HT1080 (cell line): ENCODE measurements at places on chromosomes 6 and 20.

DNA sequence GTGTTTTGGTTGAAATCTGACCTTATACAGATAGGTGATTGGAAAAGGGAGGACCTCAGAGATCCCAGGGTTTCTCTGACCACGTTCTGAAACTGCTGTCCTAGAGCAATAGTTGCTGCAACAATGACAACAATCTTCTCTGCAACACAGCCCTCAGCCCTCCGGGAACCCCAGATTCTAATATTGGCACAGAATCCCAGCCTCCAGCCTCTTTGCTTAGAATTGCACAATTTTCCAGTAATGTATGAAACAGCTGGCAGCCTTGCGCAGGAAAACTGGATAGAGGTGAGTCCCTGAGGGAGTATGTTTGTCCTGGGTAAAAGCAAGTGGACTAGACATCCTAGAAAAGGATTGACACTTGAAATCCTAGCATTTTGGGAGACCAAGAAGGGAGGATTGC, 30.4 kb upstream of the PNRC1 start:
- no peak for DNase-seq

- no peak for DNase-seq
Observed at GRCh38 chr6:17064975-17065374, 36.9 kb upstream of the STMND1 start.

DNA sequence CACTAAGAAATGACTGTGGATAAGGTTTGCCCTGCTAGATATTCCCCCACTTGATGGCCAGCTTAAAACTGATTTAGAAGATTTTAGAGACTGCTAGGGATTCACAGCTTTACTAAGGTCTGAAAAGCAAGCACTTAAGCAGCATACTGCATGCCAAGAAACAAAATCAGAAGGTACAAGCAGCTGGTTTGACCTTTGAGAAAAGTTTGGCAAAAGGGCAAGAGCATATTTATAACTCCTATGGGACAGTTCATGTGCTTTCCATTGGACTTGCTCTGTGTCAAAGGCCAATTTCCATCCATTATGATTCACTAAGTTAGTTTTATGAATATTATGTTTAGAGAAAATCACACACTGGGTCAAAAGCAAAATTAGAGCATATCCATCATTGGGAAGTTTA, 402.8 kb downstream of the PKHD1 start:
- DNase-seq, result no peak

DNA sequence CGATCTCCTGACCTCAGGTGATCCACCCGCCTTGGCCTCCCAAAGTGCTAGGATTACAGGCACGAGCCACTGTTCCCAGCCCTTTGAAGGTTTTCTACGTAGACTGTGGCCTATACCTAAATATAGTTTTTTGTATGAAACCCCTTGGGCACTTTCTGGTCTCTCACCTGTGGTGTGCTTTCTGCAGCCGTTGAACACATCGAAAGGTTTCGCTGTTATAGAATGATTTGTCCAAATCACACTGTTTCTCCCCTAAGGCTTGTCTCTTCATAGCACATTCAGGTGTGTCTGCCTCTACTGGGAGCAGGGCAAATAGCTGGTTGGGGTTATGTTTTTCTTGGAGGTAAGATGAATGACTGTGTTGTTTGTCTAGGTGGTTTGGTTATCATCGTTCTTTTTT, 597.9 kb downstream of the RNF144B start:
- no peak for DNase-seq

DNA sequence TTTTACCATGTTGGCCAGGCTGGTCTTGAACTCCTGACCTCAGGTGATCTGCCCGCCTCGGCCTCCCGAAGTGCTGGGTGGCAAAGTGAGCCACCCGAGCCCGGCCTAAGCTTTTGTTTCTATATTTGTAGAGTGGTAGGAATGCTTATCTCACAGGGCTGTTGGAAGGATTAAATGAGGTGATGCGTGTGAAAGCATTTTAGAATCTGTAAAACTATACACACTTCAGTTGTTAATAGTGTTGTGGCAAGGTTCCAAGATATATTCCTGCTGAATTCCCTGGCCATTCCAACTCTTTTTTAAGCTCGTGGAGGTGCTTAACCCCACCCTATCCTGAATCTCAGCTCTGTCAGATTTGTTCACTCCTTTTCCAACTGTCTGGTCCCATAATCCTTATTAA, 89.9 kb upstream of the AKIRIN2 start:
- DNase-seq, result no peak

- DNase-seq, result no peak
Observed at GRCh38 chr6:149963212-149963461, 606 bp upstream of the ULBP1 start.

DNA sequence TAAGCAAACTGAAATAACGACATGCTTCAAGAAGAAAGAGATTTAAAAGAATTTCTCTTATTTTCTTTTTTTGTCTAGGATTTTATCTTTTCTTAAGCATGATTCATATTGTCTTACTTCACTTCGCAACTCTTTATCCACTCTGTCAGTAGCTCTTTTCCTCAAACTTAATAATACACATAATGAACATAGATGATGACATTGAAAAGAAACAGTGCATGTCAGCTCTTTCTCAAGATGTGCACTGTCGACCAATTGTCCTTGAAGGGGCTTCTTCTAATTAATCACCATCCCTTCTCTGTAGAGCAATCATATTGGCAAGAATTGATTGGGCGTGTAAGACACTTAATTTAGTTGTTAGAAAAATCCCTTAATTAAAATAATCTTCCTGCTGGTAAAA, 356.5 kb downstream of the EYS start:
- DNase-seq, result no peak

DNA sequence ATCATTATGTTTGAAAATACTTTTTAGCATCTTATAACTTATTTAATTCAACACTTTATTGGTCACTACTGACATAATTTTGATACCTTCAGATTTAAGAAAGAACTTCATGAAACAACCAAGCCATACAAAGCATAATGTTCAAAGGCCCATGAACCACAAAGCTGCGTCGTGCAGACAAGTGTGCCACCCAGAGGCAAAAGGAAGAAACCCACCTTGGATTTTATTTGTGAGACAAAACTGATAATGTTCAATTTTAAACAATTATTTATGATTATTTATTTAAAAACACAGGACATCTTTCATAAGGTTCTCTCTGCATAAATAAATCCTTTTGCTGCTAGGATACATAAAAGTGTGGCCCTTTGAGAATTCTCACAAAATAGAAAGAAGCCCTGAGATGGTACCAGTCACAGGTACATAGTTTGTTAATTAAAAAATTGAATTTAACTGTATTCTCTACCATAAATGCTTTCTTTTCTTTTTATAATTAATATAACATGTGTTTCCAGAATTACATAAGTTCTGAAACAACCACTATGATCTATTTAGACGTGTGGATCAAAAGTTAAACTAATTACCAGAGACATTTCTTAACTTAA, 143.7 kb downstream of the RALGAPA2 start:
- no peak for DNase-seq

GRCh38 chr20:1965520-1966351, 28.1 kb downstream of the PDYN start:
- DNase-seq, result peak; percentile 49

DNA sequence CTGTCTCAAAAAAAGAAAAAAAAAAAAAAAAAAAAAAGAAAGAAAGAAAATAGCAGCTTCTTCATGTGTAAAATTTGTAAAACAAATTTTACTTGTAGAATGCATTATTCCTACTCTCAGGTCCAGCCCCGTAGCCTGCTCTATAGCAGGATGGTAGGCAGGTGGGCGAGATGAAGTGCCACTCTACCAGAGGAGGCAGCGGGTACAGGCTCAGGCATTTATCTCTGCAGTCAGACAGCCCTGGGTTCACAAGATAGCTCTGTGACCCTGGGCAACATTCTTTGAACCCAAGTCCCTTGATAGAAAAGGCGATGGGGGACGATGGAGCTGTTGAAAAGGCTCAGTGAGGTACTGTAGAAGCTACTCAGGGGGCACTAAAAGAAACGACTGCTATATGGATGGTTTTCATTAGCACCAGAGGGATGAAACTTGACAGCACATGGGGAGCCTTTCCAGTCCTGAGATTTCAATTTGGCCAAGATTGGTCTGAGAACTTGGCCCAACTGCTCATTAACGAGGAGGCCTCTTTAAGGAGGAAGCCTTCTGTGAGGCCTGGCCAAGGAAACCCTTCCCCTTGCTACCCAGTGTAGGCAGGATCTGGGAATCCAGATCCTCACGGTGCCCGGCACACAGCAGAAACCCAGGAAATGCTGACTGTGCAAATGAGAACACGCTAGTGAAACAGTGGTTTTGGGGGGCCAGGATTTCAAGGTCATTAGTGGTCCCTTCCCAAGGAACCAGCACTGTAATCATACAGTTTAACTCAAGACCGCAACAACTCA, 63.1 kb downstream of the MYH7B start:
- DNase-seq, result no peak

- no peak for DNase-seq
Observed at GRCh38 chr20:39446397-39446796, 484.3 kb downstream of the DHX35 start.

DNA sequence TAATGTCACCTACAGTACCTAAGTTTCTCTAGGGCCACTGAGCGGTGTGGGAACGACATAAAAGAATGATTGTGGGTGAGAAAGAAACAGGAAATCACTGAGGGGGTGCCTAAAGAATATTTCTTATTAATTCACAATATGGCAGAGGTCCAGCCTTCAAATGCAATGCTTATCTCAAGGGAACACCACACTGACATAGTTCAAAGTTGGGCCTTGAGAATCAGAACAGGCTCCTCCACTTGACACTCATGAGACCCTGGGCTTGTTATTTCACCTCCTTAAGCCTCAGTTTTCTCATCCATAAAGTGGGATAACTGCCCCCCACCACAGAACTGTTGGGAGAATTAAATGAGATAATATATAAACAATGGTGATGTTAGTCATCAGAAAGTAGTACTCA, 40.4 kb upstream of the ARHGAP18 start:
- DNase-seq, result no peak

DNA sequence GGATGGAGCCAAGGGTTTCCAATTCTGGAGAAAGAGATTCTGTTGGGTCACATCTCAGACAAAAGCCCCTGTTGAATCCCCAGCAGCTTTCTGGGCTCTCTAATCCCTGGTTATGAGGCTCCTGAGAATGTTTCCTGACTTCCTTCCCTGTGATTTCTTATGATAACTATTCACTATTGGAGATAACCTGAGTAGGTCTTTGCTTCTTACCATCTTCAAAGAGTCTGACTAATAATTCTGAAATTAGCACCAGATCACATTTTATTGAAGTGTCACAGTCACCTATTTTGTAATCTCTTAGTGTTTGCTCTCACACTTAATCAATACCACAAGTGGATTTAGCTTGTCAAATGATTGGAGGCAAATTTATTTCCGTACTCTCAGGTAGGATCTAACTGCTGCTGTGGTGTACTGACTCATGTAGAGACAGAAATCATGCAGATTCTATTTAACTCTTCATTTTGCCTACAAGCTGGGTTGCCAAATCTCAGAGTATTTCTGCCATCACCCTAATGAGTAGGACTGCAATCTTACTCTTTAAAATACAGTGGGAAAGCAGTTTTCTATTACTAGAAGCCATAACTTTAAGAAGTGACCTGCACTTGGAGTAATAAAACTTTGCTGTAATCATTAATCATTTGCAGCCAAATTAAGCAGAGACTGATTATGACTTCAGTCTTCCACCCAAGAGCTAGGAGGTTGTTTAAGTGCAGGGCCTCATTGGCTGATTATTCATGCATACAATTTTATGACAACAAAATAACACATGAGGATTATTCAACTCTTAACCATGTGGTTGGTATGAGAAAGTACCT, 422.1 kb downstream of the EPM2A start:
- DNase-seq, result no peak

DNA sequence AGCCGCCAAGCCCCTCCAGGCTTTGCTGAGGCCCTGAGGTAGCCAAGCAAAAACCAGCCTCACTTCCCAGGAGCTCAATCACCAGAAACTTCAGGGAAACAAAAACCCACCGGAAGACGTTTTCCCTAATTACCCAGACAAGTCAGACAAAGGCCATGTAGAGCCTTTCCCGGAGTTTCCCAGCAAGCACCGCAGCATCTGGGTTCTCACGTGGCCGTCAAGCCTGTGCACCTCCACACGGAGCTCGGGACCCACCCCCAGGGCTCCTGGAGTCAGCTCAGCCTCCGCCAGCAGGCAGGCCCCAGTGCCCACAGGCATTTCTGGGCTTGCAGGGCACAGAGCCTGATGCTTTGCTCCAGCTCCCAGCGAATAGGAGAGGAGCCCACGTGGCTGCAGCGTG, 10.1 kb upstream of the MRGBP start:
- DNase-seq, result no peak

GRCh38 chr20:62466072-62466760, 9.6 kb downstream of the GATA5 start:
- DNase-seq, result no peak
